GM06990 (cell line): ENCODE measurements at places on chromosomes 4 and X.

- no peak for DNase-seq
These were observed 8.6 kb upstream of the BGN start for GRCh38 chrX:153486171-153486570.

- DNase-seq, result no peak
These were observed 3.9 kb upstream of the SAT1 start for GRCh38 chrX:23779025-23779424.

GRCh38 chr4:63937961-63938360 is 471.3 kb downstream of the TECRL start:
- no peak for DNase-seq

- no peak for DNase-seq
These were observed 55.9 kb upstream of the USP9X start for GRCh38 chrX:41029332-41029731.

- no peak for DNase-seq
These were observed 36.5 kb downstream of the DCTD start for GRCh38 chr4:182880387-182881356.

GRCh38 chr4:181976764-181977163 is 266.4 kb upstream of the TENM3 start:
- no peak for DNase-seq

GRCh38 chr4:74188912-74189311 is 31.0 kb downstream of the MTHFD2L start:
- DNase-seq, result no peak

GRCh38 chrX:22196149-22196548 is 76.6 kb upstream of the CBLL2 start:
- DNase-seq, result no peak

DNA sequence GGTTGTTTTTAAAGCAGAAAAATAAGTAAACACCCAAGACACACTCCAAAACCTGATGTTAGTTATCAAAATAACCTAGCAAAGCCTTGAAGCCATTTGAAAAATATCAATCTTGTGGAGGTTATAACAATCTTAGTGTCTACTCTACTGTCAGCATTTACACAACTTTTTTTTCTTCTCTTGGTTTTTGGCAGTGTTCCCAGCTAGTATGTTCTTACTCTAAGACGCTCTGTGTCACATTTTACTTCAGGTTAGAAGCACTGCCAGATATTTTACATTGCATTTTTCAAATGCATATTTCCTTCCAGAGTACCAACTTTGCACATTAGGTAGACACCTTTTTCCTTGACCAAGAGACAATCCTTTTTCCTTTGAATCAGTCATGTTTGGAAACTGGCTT is 114.0 kb upstream of the INPP4B start:
- DNase-seq, result no peak

GRCh38 chrX:149510386-149510785 is 5.3 kb upstream of the IDS start:
- no peak for DNase-seq

GRCh38 chrX:136999024-136999423 is 34.8 kb downstream of the GPR101 start:
- DNase-seq, result no peak

- no peak for DNase-seq
These were observed 137.9 kb downstream of the ANK2 start for GRCh38 chr4:113187358-113187757.

- no peak for DNase-seq
These were observed 562 bp downstream of the AKAP17A start for GRCh38 chrX:1591863-1592469.

GRCh38 chr4:174972911-174973310 is 54.8 kb downstream of the ADAM29 start:
- no peak for DNase-seq

DNA sequence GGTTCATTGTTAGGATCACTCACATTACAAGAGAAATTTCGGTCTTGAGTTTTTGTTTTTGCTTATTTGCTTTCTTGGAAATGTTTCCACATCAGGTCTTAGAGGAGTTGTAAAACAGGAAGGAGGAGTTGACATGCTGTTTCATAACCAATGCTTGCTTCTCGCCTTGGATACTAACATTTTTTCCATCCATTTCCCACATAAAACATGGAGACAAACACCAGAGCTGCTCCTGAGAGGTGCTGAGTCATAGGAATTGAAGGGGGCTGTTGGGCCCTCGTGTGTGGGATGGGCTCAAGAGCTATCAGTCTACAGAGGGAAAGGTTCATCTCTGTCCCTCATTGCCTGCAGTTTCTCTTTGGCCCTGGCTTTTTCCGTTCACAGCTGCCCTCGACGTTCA is 29.9 kb downstream of the TBL1X start:
- DNase-seq, result no peak

DNA sequence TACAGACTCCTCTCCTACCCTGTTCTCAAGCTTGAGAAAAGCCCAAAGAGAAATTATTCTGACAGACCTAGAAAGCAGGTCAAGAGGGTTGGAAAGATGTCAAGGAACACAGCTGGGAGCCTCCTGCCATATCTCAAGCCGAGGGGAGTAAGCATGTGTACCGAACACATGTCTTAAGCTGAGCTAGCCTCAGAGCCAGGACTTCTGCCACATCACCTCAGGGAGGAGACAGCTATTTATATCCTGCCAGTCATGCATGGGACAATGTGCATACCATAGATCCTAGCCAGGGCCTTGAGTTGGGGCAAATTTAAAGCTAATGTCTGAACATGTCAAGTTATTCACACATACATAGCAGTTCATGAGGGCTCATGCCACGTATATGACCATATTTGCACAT is 11.8 kb downstream of the TMEM31 start:
- no peak for DNase-seq

GRCh38 chrX:45200741-45201234 is at the start of gene DIPK2B:
Gene DIPK2B (minus strand): TSS chrX:45200876. CDS start chrX:45200826, 50 bp downstream.
- no peak for DNase-seq

DNA sequence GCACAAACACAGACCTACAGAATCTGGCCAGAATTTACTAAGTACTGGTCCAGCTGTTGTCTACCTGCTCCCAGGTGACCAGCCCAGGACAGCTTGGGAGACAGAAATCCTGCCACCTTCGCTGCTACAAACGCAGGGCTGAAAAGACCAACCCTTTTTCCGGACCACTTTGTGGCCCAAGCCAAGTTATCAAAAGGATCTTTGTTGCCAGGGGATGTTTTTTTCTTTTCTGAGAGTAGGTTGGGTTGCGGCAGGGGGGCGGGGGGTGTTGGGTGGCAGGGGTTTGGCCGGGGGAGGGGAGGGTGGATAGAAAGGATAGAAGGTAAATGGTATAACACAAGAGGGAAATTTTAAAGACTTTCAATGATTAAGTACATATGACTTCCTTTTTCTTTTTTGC is 63.4 kb downstream of the STOX2 start:
- DNase-seq, result no peak
